ENCODE measurements at places on chromosomes 1 and 21.

GRCh38 chr1:184507165-184507564, 120.3 kb downstream of the C1orf21 start:
- no peak for DNase-seq

- no peak for DNase-seq
Observed at GRCh38 chr1:223425550-223425949, 32.3 kb downstream of the CCDC185 start.

DNA sequence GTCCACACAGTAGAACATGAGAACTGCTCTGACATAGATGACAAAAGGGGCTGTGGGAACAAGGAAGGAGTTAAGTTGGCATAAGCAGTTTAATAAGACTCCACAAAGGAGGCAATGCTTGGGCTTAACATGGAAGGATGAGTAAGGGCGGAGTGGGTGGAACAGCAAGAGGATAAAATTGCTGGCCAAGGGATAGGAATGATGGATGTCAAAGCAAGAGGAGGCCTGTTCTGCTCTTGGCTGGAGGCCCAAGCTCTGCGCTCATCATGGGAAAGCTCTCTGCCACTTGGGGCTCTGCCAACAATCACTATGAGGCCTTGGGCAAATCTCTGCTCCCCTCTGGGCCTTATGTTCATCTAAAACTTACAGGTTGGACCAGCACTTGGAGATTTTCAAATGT, 98.3 kb upstream of the CAMK1G start:
- DNase-seq = no peak

- DNase-seq = no peak
Observed at GRCh38 chr21:14116080-14116481, 94.7 kb downstream of the LIPI start.

DNA sequence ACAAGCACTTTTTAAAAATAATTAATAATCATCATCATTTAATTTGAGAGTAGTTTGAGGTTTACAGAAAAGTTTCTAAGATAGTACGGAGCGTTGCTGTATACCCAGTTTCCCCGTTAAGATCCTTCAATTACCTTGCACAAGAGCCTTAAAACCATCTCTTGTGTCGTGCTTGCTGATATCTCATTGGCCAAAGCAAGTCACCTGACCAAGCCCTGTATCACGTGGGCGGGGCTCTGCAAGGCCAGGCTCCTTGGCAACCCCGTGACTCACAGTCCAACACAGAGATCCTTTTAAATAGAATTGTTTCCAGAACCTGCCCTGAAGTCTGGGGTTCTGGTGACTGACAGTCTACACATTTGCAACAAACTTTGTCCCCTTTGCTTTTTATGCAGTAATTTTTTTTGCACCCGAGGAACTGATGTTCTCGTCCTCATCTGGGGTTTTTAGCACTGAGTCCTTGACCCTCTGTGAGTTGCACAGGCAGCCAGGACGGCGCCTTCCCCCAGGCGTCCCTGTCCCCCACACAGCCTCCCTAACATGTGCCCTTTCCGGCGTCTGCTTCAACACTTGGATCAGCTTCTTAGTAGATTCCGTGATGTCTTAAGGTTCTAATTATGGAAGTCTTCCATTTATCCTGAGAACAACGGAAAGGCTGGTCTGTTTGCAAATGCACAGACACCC, 183.3 kb upstream of the TMEM51 start:
- peak; percentile 23 for DNase-seq

DNA sequence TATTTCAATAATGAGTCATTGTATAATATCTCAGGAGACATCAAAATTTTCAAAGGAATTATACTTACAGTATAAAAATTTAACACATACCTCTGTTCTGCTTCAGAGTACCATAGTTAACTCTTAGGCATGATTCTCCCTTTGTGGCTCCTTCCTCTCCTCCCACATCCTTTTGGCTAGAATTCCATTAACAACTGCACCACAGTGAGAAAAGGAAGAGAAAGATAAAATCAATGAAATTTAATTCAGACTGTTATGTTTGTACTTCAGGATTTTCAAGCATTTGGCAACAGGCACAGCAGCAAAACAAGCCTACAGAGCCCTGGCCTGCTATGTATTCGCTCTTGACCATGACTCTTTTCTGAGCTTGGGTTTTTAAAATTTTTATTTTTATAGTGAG, 57.2 kb upstream of the SGIP1 start:
- no peak for DNase-seq

GRCh38 chr1:201481004-201481380, 12.0 kb upstream of the PHLDA3 start:
- DNase-seq = no peak

DNA sequence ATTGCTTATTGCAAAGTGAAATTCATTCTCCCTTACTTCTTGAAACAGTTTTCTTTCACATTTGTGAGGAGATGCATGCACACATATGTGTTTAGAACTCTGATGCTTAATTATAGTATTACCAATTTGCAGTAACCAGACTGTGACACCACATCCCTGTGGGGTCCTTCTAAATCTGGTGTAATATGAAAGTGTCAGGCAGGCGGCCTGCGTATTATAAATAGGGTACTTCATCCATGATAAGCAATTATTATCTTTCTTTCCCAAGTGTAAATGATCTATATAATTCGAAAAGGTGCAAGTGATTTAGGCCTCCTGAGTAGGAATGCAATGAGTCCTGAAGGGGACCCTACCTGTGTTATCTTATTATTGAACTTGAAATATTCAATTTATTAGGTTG, 876 bp downstream of the EFCAB7 start:
- DNase-seq = no peak

- no peak for DNase-seq
Observed at GRCh38 chr1:13911697-13912619, 212.0 kb downstream of the PRDM2 start.

DNA sequence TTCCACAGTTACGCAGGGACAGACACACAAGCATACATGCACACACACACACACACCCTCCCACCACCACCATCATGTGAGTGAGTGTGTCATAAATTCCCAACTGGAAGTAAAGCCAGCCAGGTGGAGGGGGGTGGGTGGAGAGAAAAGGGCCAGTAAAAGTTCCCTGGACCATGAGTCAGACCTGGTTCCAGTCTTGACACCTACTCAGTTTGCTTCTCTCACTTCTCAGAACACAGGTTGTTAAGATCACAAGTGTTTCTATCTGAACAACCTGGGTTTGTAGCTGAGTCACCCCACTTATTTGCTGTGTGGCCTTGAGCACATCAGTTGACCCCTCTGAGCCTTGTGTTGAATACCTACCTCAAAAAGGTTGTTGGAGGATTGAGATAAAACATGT, 9.6 kb downstream of the EPHA10 start:
- DNase-seq = peak; percentile 38

GRCh38 chr1:86705665-86705985, 1.2 kb downstream of the SH3GLB1 start:
- no peak for DNase-seq

- no peak for DNase-seq
Observed at GRCh38 chr1:97379387-97380075, 541.3 kb downstream of the DPYD start.

DNA sequence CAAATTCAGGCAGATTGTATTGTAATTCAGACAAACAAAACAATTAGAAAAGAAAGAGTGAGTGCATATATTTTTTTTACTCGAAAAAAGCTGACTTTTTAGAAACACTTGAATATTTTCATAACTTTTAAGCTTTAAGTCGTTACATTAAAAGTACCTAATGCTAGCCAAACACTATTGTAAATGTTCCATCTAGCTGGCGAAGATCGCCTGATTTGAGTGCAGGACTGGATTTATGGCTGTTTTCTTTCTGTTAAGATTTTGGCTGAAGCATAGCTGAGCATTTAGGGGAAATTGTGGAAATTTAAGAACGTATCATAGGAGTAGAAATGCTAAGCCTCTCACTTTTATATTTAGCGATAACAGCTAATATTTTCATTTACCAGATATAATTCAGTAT, 24.6 kb downstream of the LRRC7 start:
- DNase-seq = no peak

- no peak for DNase-seq
Observed at GRCh38 chr1:91768120-91768519, 117.8 kb downstream of the TGFBR3 start.

GRCh38 chr1:49854741-49855140, 169.0 kb downstream of the AGBL4 start:
- no peak for DNase-seq

- no peak for DNase-seq
Observed at GRCh38 chr1:100629391-100629790, 90.2 kb upstream of the VCAM1 start.

DNA sequence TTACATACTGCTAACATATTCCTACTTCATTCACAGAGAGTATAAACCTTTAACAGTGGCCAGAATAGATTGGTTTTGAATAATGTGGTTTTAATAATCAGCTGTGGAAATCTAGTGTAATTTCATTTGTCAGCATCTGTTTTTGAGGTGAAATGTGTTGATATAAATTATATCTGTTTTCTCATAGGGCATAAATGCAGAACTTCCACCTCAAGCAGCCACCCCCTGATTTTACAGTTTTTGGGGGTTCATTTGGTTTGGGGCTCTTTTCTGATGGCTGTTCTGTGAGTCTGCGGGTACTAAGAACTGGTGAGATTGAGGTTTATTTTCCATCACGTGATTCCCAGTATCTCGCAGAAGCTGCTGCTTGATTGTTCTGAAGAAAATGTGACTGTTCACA, 23.2 kb downstream of the EDARADD start:
- DNase-seq = no peak

GRCh38 chr1:29557066-29557465, 320.7 kb downstream of the PTPRU start:
- DNase-seq = no peak

DNA sequence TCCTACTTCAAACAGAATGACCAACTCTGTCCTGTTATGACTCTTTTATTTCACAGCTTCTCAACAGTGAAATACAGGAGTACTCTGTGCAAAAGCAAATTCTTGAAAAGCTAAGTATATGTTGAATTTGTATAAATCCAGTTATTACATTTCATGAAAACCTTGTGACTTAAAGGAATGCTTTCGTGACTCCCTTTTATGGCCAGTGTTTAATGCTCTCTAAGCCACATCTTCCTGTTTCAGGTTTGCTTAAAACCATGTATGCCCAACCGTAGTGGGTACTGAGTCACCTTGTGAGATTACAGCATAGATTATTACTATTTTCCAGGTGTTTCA, 40.2 kb upstream of the KIF1B start:
- no peak for DNase-seq

- peak; percentile 19 for DNase-seq
Observed at GRCh38 chr21:46098303-46099141, 610 bp downstream of the COL6A2 start.

DNA sequence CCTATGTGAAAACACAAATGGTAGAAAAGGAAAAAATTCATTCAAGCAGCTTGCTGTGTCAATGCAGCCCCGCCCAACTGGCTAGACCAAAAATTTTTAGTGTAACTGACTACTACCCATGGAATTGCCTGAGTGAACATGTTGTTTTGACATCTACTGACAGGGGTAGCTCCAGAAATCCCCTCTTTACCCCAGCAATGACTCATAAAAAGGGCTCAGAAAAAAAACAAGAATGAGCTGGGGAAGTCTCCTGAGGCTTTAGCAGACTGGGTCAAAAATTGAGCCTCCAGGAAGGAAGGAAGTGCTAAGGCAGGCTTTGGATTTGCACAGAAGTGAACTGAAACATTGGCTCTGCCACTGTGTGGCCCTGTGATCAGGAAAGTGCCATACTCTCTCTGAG, 24.4 kb upstream of the FGGY start:
- no peak for DNase-seq

- no peak for DNase-seq
Observed at GRCh38 chr1:218669431-218669830, 324.3 kb downstream of the TGFB2 start.

DNA sequence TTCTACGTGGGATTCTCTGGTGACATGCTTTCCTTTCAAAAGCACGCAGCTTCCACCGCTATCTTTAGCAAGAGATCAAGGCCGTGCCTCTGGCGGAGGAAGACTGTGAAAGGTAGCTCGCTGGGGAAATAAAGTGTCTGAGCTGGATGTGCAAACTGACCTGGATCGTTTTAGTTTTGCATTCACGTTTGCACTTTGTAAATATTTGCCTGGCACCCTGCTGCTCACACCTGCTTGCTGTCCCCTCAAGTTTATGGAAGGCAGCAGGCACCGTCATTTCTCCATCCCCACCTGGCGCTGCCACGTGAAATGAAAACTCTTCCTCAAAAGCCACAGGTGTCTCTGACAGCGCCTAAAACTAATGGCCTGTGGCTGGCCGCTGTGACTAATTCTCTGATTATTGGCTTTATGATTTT, 44.0 kb upstream of the TARDBP start:
- no peak for DNase-seq

GRCh38 chr21:33317145-33317544, 7.6 kb upstream of the IFNAR1 start:
- DNase-seq = no peak

DNA sequence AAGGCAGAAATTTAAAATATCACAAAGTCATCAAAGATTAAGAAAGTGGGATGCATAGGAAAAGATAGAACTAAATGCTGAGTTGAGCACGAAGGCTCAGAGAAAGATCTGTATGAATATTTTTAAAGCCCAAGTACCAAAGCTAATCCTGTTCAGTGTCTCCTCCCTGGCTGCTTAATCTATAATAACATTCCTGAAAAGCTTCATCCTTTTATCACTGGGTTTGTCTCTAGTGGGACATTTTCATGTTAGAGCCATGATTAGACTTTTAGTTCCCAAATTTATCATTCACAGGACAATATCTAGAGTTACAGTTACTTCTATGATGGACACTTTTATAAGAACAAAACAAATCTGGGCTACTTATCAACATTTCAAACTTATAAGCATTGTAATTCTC, 38.6 kb downstream of the TNFSF18 start:
- DNase-seq = no peak

GRCh38 chr1:4965346-4966075, 311.1 kb downstream of the AJAP1 start:
- DNase-seq = no peak

DNA sequence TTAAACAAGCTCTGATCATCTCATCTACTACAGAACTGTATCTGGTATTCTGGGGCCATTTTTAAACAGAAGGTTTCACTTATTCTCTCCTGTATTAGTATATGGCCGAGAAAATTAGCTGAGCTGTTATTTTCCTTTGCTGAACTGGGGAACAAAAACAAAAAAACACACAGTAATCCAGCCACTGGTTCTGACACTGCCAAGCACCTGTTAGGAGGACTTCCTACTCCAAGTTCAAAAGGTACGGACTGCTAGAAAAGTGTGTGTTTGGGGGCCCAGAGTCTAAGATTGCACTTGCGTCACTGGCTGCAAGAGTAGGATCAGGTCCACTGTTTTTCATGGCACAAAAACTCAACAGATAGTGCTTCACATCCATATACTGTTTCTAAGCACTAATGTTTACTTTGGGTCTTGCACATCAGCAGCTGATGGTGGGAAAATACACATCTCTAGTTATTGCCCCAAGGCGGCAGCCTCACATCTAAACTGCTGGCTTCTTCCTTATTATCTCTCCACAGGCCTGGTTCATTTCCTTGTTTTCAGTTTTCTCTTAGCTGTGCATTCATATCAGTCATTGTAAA, 226.1 kb downstream of the FGGY start:
- DNase-seq = no peak

DNA sequence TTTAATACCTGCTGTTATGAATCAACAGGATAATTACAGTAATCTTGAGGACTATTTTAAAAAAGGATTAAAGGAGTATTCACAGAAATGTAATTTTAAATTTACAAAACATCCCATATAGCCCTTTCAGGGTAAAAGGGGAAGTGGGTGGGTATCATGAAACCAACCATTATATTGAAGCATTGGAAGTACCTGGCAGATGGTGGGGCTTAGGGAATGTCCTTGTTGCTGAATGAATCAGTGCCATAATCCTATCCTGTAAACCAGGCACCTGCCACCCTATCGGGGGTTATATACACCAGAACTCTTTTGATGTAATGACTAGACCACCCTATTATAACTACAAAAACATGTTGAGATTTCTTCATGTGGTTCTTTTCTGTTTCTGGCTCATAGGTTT, 30.4 kb downstream of the CDC14A start:
- no peak for DNase-seq
